ENCODE measurements at places on chromosomes 3 and 15.
A peak's percentile ranks its signal among the peaks of the same experiment; 100 is the strongest.

- no peak for DNase-seq
Measured at GRCh38 chr3:165835431-165835830, 1.8 kb downstream of the BCHE start.

DNA sequence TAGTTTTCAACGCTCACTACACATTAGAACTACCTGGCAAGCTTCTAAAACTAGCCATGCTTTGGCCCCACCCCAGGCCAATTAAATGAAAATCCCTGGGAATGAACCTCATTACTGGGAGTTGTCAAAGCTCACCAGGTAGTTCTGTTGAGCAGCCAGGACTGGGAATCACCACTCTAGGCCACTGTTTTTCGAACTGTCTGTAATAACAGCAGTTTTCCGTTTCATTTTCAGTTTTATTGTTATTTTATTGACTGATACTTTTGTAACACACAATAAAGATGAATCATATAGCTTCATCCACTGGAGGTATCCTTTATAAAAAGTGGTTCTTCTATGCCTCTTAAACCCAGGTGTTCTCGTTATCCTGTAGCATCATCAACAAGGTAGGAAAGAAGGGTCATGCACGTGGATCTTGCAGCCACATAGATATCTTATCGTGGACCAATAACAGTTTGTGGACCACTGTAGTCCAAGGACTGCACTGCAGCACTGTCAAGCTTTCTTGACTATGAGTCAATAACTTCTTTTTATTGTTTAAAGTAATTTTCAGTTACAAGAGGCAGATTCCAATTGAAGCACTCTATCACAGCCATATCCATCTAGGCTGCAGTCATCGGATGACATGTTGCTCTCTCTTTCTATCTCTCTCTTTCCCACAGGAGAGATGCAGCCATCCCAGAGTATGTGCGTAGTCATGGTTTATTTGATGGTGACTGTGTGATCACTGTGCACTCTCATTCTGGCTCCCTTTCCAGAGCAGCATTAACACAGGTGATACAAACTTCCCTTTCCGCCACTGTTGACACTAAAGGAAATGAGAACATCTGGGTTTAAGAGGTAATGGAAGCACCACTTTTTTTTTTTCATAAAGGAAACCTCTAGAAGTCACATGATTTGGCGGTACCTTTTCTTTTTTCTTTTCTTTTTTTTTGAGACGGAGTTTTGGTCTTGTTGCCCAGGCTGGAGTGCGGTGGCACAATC lies 39.0 kb upstream of the BLM start:
- DNase-seq, result no peak

DNA sequence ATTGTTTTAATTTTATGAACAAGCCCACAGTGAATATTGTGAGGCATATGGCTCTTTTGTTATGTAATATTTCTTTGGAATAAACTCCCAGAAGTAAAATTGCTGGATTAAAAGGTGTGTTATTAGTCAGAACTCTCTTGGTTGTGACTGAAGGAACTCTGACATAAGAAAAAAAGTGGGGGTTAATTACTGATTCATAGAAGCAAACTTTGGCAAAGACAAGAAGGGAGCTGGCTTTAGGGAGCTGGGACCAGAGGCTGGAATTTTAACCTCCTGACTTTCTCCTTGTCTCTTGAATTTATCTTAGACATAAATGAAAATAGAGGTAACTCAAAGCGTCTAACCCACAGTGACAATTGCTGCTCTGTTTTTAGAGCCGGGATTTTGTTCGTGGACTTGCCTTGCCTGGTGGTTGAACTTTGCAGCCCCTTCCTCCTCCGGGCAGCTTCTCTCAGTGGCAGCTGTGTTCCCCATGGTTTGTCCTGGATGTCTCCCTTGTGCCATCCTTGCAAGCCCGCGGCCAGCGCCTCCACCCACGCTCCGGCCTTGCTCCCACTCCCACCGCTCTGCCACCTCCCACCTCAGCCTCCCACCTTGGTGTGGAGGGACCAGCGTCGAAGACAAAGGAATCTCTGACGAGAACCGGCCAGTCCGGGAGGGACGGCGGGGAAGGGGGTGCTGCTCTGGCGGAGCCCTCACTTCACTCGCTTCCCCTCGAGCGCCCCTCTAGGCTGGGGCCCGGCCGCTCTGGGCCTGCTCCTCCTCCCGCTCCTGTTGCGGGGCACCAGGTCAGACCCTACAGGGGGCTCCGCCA lies 28.0 kb downstream of the ARHGAP31 start:
- DNase-seq, result no peak

DNA sequence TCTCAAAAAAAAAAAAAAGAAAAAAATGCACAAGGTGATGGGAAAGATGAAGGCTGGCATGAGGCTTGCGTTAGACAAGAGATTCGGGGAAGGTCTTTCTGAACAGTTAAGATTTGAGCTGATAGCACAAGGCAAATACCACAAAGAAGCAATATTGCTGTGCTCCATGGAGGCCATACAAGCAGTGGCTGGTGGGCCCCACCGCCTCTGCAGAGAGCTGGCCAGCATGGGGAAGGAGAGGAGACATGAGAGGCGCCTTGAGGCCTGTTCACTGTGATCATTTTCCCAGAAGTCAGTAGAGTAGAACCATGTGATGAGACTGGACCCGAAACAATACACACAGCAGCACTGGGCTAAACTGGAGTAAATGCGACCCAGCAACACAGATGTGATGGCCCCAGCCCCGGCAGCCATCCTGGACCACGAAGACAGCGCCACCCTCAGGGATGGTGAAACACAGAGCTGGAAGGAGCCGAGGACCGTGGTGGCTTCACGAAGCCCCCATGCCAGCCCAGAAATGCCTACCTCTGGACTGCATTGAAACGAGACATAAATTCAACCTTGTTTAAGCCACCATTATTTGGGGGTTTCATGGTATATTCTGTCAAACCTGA lies 5.5 kb downstream of the XXYLT1 start:
- DNase-seq, result no peak

GRCh38 chr3:46670000-46670890 lies 23.2 kb downstream of the ALS2CL start:
- no peak for DNase-seq

DNA sequence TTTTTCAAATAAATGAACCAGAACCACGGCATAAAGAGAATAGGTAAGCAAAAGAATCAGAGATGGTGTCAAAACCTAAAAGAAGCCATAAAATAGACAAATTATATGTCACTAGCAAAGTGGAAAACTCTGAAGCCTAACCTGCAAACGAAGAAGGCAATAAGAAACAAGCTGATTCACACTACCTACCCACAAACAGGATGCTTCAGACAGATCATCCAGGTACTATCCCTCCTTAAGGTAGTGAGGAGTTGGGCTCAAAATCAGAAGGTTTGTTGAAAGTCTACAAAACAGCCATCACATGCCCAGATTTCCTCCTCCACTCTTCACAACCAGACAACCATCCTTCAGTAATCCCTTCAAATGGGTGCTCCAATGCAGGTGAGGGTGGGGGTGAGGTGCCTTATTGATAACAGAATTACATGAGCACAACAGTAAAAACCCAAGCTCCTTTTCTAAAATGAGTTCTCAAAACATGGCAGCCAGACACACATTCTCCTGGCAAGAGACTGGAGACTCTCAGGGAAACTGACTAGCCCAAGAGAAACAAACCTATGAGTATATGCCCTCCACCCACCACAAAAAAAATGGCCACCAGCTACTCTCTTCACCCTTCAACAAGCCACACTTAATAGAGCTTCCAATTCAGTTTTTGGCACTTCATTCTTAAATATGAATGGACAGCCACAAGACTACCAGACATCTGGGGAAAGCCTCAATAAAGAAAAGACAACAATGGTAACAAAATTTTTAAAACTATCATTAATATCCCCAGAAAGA lies 6.4 kb downstream of the KPNA1 start:
- DNase-seq, result no peak

- no peak for DNase-seq
Measured at GRCh38 chr15:37767841-37768455, 166.5 kb upstream of the TMCO5A start.

DNA sequence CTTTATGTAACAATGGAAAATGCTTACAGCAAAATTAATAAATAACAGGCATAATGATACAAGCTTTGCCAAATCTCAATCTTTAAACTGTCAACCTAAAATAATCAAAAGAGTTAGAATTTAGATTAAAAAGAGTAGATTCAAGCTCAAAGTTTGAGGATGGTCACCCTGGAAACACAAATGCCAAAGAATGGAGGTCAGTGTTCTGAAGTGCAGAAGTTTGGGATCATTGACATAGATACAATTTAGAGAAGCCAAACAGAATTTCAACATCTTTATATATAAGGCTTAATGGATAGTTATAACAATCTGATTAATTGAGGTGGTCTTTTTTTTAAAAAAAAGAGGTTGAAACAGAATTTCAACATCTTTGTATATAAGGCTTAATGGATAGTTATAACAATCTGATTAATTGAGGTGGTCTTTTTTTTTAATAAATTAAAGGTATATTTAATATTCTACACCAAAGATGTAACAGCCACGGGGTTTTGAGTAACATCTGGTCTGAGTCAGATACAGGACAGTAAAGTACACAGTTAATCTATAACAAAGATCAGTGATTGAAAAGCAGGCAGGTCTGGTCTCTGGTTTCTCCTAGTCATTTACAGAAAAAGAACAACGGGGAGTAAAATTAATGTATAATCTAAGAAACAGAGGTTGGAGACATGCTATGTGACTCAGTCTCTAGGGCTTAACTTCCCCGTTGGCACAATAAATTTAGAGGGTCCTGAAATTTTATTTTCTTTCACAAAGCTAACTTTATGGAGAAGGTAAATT lies 490.7 kb downstream of the GBE1 start:
- no peak for DNase-seq

GRCh38 chr3:44721231-44722102 lies 8.0 kb upstream of the ZNF501 start:
- DNase-seq, result no peak

- no peak for DNase-seq
Measured at GRCh38 chr3:10867384-10867783, 51.4 kb downstream of the SLC6A11 start.

- DNase-seq, result no peak
Measured at GRCh38 chr15:89908226-89908625, 4.5 kb downstream of the ARPIN start.

- no peak for DNase-seq
Measured at GRCh38 chr15:34708422-34708821, 46.4 kb downstream of the GJD2 start.

GRCh38 chr3:43883729-43884396 lies 193.1 kb downstream of the ABHD5 start:
- DNase-seq, result no peak

- no peak for DNase-seq
Measured at GRCh38 chr3:183698756-183699155, 1.2 kb downstream of the YEATS2 start.

- DNase-seq, result no peak
Measured at GRCh38 chr3:33231756-33232465, 13.3 kb upstream of the SUSD5 start.

DNA sequence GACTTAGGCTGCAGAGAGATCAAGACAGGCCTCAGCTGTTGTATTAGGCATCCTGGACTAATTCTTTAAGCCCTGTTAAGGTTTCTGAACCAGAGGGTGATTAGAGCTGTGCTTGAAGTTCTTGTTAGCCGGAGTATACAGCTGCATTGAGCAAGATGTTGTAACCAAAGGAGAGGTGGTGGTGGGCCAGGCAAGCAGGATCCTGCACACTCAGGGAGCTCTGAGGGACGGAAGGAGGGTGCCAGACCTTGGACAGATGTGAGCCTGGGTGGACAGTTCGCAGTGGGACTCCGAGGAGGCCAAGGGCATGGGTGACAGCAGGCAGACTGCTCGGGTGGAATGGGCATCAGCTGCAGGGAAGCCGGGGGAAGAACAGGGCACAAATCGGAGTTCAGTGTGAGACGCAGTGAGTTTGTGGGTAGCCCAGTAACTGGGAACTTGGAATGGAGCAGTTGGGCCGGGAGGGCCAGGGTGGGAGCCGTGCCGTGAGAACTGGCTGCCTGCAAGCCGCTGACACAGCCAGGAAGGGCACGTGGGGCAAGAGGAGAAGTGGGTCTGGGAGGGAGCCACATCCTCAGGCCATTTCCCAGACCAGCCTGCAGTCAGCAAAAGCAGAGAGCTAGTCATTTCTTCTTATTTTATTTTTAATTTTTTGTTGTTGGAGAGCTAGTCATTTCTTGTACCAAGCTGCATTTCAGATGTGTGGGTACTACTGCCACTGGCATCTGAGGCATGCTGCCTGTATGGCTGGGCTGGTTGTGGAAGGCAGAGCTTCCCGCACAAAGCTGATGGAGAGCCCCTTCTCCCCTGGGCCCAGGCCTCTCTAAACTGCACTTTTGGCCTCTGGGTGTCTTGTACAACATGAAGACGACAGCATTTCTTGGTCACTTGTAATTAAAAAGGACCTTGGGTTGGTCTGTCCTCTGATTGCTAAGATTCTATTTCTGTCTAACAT lies 61.0 kb downstream of the PGPEP1L start:
- DNase-seq, result no peak

- no peak for DNase-seq
Measured at GRCh38 chr15:37900326-37901221, 33.9 kb upstream of the TMCO5A start.

- no peak for DNase-seq
Measured at GRCh38 chr3:166444336-166444735, 607.1 kb upstream of the BCHE start.

GRCh38 chr3:195081242-195081963 lies 189.6 kb downstream of the XXYLT1 start:
- DNase-seq, result no peak

- DNase-seq, result no peak
Measured at GRCh38 chr3:134291319-134292254, 40.9 kb upstream of the RYK start.

DNA sequence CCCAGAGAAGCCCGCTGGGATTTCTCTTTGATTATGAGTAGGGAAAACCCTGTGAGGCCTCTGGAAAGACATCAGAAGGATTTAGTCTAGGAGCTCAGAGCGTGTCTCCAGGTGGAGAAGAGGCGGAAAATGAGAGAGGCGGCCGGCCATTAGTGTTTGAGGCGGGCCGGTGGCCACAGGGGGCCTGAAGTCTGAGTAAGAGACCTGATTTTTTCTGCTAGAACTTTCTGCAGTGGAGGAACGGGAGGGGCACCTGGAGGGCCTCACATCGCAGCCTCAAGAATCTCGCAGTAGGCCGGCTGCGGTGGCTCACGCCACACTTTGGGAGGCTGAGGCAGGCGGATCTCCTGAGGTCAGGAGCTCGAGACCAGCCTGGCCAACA lies 28.5 kb downstream of the KLHDC8B start:
- DNase-seq, result no peak

GRCh38 chr15:100780208-100780800 lies 99.3 kb upstream of the ALDH1A3 start:
- peak; percentile 21 for DNase-seq

- DNase-seq, result no peak
Measured at GRCh38 chr3:144109944-144110343, 138.3 kb downstream of the DIPK2A start.

GRCh38 chr15:80747317-80748053 lies 31.7 kb upstream of the CEMIP start:
- DNase-seq, result no peak

- no peak for DNase-seq
Measured at GRCh38 chr3:188633206-188633605, 479.2 kb downstream of the LPP start.
